ENCODE measurements at places on chromosomes 7 and 10.

DNA sequence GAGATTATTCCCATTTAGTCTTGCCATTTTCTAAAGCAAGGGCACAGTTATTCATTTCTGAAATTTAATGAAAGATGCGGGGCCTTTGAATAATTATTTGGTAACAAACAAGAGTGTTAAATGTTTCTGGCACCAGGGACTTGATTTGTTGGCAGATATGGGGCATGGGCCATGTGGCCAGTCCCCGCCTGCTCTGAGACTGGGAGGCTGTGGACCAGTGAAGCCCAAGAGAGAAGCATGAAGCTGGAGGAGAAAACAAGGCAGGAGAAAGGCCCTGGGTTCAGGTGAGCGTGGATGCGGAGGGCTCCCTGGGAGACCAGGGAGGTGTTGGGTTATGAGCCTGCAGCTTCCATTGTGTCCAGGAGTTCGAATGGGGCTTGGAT is 378.5 kb downstream of the TCERG1L start:
- DNase-seq, result no peak

- DNase-seq, result no peak
Observed at GRCh38 chr10:988667-989545, 672 bp downstream of the GTPBP4 start.

DNA sequence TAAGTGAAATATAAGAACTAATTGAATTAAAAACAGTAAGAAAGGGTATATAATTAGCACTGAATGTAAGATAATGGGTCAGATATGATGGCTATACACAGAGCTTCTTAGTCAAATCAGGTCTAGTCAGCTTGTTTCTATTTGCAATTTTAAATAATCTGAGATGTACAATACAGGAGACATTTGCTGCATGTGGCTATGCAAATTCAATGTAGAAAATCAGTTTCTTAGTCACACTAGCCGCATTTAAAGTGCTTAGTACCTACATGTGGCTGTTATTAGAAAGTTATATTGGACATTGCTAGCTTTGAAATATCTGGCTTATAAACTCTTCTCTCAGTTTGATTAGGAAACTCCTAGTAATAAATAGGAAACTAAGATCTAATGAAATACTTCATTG is 25.3 kb downstream of the CCDC7 start:
- no peak for DNase-seq

- no peak for DNase-seq
Observed at GRCh38 chr7:36315309-36315944, 74.2 kb upstream of the ANLN start.

GRCh38 chr7:1169409-1170368 is 9.7 kb upstream of the ZFAND2A start:
- DNase-seq, result peak; percentile 36

DNA sequence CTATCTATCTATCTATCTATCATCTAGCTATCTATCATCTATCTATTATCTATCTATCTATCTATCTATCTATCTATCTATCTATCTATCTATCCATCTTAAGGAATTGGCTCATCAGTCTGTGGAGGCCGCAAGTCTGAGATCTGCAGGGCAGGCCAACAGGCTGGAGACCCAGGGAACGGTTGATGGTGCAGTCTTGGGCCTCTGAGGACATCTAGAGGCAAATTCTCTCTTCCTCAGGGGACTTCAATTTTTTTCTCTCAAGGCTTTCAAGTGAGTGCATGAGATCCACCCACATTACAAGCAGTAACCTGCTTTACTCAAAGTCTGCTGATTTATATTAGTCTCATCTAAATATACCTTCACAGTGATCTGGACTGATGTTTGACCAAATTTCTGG is 197.0 kb downstream of the GLRX3 start:
- DNase-seq, result no peak

GRCh38 chr10:30436191-30436611 is 2.2 kb downstream of the MAP3K8 start:
- no peak for DNase-seq

DNA sequence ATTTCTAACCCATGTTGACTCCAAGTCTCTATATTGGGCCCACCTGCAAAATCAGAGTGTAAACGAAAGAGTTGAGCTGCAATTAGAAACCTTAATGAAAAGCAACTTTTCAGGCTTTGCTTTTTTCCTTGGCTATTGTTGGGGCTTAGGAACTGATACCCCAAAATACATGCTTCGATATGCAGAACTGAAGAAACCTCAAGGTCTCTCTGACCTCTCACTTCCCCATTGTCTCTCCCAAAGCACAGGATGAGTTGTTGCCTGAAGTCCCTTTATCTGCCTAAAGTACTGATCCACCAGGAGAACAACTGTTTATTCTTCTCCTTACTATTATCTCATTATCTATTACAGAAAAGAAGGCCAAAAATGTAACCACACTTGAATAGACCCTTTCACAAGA is 666.0 kb upstream of the LRRTM3 start:
- no peak for DNase-seq

DNA sequence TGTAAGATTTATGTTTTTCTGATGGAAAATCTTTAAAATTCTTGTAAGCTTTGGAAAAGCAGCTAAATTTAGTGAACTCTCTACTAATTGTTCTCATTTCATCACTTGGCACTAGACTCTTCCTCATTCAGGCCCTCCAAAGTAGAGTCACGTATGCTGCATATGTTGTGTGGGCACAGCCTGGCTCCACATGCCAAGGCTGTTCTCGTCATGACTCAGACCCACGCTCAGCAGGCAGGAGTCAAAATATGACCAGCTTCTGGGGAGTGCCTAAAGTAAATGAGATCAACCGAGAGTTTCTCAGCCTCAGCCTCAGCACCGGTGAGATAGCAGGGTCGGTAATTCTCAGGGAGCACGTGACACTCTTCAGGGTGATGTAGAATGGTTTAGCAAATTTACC is 1672.9 kb downstream of the REEP3 start:
- no peak for DNase-seq

- DNase-seq, result no peak
Observed at GRCh38 chr7:12004581-12004980, 172.6 kb upstream of the THSD7A start.

DNA sequence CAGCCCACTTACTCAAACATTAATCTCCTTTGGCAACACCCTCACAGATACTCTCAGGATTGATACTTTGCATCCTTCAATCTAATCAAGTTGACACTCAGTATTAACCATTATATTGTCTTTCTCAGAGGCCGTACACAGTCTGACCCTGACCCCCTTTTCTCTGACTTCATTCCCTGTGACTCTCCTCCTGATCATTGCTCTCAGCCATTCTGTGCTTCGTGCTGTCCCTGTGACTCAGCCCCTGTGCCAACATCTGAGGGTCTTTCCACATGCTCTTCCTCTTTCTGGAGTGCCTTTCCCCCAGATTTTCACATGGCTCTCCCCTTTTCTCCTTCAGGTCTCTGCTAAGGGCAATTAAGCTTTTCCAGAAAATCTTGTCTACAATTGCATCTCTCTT is 289.0 kb upstream of the PHYHIPL start:
- DNase-seq, result no peak

GRCh38 chr10:99689461-99689860 is 30.2 kb downstream of the ENTPD7 start:
- no peak for DNase-seq

Measured in progenitor cell of endocrine pancreas (in vitro differentiated cells).